ENCODE measurements at places on chromosomes 7 and 10. TPM values are rescaled to one million over a fixed set of nuclear protein-coding genes. Genes with fewer than 3 reads are reported as not detected.

The GBX1 gene
- not detected for polyA plus RNA-seq

The CLDN4 gene
- polyA plus RNA-seq = 7.2 TPM

The GNGT1 gene
- polyA plus RNA-seq = not detected

The GALNT17 gene
- not detected for polyA plus RNA-seq

- DNase-seq = no peak
Observed at GRCh38 chr7:29975561-29975960, 14.0 kb downstream of the SCRN1 start.

DNA sequence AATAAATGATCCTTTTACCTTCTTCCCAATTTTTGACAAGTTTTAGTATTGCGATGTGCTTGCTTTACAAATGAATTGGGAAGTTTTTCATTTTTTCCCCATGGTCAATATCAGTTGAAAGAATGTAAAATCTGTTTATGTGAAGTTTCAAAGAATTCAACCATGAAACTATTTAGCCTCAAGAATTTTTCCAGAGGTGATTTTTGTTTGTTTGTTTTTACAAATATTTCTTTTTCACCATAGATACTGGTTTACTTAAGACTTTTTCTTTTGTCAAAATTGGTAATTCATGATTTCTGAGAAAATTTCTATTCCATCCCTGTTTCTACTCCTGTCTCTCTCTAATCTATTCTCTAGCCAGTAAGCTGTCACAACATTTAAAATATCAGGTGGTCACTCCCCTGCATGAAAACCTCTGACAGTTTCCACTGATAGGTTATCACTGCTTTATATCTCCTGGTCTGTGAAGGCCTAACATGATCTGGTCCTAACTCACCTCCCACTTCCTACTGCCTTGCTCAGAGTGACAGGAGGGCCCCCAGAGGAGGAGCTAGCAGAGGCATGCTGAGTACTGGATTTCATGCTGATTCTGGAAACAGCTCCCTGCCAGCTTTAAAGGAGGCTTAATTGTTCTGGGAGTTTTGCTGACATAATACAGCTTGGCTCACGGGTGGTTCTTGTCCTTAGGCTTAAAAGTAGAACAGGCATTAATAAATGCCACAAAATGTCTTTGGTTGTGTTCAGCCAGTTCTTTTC is 7.6 kb upstream of the ARMS2 start:
- DNase-seq = no peak

Measured in keratinocyte (primary cell).